ENCODE measurements at places on chromosomes 3 and 15.

GRCh38 chr15:56242576-56243162 is 1.0 kb downstream of the RFX7 start:
- DNase-seq, result no peak

DNA sequence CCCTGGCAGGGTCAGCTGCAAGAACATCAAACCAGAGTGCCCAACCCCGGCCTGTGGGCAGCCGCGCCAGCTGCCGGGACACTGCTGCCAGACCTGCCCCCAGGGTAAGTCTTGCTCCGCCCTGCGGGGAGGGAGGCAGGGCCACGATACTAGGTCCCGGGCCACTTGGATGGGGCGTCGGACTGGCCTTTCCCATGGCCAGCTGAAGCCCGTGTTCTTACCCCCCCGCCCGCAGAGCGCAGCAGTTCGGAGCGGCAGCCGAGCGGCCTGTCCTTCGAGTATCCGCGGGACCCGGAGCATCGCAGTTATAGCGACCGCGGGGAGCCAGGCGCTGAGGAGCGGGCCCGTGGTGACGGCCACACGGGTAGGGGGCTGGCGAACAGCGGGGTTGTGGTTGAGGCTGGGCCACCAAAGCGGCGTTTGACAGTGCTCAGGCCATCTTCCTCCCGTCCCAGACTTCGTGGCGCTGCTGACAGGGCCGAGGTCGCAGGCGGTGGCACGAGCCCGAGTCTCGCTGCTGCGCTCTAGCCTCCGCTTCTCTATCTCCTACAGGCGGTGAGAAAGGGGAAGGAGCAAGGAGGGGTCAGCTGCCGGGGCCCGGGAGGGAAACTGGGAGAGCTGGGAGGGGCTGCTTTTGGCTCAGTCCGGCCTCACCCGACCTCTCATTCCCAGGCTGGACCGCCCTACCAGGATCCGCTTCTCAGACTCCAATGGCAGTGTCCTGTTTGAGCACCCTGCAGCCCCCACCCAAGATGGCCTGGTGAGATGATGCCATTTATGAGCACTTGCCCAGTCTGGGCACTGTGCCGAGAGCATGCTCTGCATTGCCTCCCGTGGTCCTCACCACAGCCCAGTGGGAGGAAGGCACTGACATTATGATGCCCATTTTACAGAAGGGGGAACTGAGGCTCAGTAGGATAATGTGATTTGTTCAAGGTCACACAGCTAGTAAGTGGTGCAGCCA is 1.7 kb downstream of the CHRD start:
- DNase-seq, result no peak

- no peak for DNase-seq
These were observed 67.9 kb upstream of the AKAP13 start for GRCh38 chr15:85312486-85312885.

DNA sequence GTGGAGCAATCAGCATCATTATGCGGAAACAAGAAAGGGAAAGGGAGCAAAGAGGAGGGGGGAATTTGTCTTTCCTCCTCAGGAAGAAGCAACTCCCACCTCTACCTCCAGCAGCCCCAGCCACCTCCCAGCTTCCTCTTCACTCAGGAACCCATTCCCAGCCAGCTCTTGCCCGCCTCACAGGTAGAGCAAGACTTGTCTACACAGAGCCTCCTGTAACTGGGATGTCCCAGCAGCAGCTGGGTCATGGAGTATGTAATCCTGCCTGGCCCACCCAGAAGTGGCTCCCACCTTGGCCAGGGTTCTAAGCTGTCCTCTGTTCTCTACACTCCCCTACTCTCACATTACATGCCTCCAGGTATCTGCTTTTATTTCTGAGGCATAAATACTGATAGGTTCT is 14.0 kb downstream of the IGDCC3 start:
- no peak for DNase-seq

GRCh38 chr15:63531586-63531985 is 27.2 kb downstream of the USP3 start:
- DNase-seq, result no peak

DNA sequence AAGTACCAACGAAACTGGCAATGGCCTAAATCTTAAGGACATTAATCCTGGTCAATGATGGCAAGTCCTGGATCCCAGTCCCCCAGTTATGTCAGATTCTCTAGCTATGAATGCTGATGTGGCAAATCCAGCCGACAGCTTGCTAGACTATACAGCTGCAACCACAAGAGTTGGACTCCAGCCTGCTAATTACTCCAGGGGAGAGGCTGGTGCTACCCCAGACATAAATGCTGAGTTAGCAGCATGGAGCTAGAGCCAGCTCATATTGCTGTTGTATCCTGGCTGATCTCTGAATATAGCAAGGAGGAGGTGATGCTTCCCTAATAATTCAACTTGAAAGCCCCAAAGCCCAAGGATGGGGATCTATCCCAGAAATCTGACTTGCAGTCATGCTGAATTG is 207.1 kb downstream of the LRRN1 start:
- DNase-seq, result no peak

GRCh38 chr15:51172193-51172592 is 77.5 kb upstream of the TNFAIP8L3 start:
- DNase-seq, result no peak

GRCh38 chr3:54600441-54601204 is 327.2 kb downstream of the LRTM1 start:
- DNase-seq, result no peak

- DNase-seq, result no peak
These were observed 678.8 kb downstream of the DIPK2A start for GRCh38 chr3:144650380-144650779.

DNA sequence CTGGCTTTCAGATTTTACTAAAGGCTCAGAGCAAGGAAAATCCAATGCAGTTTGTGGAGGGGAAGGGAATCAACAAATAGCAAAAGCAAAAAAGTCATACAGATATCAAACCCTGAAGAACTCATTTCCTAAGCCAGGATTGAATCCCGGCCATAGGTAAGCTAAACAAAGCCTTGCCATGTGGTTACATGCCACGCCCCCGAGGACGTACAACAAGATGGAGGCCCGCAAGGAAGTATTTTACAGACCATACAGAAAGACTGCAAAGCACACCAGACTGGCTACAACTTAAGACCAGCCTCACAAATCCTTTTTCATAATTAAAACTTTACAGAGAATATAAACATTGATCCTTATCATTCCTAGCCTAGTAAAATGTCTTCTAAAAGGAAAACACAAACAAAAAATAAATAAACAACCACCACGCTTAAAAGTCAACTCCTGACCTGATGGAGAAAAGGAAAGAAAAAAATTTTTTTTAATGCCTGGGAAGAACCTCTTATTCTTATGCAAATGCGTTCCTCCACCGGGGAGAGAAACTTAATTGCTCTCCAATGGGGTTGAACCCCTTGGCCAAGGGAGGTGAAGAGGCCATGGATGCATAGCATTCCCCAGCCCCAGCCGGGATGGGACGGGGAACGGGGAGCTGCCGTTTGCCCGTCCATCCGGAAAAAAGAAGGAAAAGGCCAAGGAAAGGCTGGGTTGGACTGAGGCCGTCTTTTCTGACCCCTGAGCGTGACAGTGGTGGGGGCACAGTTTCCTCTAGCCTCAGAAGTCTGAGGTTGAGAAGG is 39.3 kb downstream of the IL1RAP start:
- no peak for DNase-seq

DNA sequence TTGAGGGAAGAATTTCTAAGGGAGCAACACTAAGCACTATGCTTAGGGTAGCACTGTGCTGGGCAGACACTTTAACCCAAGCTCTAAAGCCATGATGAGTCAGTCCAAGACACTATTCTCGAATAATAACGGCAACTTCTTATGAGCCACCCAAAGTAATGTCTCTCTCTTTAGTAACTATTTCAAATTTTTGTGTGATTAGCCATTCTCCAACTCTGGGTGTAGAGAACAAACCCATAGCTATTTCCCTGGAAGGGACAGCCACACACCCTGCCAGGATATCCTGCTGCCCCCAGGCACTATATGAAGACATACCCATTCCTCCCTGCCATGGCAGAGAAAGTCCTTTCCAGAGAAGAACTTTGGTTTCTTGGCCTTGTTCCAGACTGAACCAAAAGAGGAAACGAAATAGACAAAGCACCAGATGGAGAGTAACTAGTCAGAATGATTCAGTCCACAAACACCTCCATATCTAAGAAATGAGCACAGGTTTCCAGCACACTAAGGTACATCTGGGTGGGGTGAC is 384.9 kb upstream of the THBS1 start:
- DNase-seq, result no peak

- no peak for DNase-seq
These were observed 101.4 kb upstream of the SOX2 start for GRCh38 chr3:181610083-181610972.

DNA sequence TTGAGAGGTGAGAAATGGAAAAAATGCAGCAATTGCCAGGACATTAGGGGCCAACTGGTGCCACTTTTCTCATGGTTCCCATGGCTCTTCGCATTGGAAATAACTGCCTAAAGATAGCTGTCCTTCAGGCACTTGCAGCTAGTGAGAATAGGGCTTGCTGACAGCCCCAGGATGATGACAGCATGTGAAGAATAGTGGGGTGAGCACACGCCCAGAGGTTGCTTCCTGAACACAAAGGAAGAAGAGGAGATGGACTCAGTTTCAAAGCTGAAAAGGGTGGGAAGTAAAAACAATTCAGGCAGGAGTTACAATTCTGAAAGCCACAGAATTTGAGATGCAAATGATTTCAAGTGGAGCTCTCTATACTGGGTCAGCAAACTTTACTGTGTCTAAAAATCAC is 45.6 kb downstream of the TNFAIP8L3 start:
- DNase-seq, result no peak

- DNase-seq, result no peak
These were observed 19.7 kb downstream of the PLD1 start for GRCh38 chr3:171790574-171790897.

DNA sequence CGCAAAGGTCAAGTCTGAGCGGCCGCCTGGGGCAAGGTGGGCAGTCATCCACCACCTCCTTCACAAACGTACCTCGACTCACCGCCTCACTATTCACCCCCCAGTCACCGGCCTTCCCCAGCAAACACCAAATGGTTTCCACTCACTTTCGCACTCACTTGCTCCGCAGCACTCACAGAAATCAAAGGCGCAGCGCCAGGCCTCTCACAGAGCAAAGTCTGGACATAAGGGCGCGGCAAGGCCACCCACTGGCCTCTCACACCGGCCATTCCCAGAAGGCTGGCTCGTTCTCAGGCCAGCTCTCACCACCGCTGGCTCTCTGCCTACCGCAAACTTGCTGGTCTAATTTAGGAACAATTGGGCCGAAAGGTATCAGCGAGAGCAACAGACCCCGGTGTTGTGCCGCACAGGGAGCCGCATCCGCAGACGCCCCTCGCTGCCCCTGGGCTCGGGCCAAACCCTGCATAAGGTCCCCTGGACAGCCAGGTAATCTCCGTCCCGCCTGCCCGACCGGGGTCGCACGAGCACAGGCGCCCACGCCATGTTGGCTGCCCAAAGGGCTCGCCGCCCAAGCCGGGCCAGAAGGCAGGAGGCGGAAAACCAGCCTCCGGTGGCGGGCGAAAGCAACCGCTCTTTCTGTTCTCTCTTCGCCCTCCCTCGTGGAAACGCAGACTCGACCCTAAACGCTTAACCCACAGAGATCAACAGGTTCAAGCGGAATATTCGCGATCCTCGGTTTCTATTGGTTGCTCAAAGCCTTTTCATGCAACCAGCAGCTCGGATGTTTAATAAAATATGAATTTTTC is 2.9 kb downstream of the SHOX2 start:
- no peak for DNase-seq

DNA sequence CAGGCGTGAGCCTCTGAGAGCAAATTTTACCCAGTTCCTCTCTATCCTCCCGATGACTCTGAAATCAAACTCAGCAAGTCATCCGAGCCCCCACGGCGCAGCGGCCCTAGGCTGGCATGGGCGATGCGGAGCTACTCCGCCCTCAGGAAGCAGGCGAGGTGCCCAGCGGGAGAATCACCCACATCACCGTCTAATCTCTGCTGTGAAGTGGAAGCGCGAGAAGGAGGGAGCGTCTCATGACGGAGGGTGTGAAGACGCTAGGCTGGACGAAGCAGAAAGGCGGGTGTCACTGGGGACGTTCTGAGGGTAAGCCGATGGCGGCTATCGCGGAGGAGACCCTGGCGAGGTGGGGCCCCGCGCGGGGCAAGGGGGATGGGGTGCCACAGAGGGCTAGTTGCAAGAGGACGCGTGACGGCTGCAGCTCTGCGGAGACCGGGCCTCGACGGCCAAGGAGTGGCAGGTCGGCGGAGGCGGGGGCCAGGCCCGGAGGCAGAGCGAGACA is 9.1 kb upstream of the GNAI2 start:
- DNase-seq, result peak; percentile 21

- DNase-seq, result no peak
These were observed 8.4 kb downstream of the PGPEP1L start for GRCh38 chr15:98999233-98999632.

- DNase-seq, result no peak
These were observed 36.4 kb upstream of the TMEM45A start for GRCh38 chr3:100455841-100456550.

- DNase-seq, result no peak
These were observed 66.1 kb upstream of the NR2F2 start for GRCh38 chr15:96264351-96264798.

GRCh38 chr15:52309154-52309548 is 13.5 kb upstream of the MYO5C start:
- no peak for DNase-seq

- no peak for DNase-seq
These were observed 1.6 kb upstream of the ATOSA start for GRCh38 chr15:52680761-52681160.

DNA sequence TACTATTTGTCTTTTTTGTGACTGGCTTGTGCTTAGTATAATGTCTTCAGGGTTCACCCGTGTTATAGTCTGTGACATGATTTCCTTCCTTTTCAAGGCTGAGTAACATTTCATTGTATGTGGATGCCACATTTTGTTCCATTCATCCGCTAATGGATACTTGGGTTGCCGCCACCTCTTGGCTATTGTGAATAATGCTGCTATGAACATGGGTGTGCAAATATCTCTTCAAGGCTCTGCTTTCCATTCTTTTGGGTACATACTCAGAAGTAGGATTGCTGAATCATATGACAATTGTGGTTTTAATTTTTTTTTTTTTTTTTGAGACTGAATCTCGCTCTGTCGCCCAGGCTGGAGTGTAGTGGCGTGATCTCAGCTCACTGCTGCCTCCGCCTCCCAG is 15.4 kb downstream of the CRTC3 start:
- no peak for DNase-seq

DNA sequence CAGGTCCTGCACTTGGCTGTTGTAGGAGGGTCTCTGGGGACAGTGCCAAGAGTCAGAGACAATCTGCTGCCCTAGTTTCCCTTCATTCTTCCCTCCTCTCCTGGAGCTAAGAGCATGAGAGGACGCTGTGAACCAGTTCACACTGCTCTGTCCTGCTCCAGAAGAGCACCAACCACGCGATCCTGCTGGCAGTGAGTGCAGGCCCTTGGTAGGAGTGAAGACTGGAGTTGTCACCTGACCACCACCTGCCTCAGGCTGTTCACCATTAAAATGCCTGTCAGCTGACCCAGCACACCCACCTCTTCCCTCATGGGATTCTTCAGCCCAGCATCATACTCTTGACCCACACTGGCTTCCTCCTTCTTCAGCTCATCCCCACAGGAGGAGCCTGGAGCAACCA is 2.9 kb downstream of the TM6SF1 start:
- DNase-seq, result no peak
